ENCODE measurements at places on chromosomes 11 and 22.

- DNase-seq = no peak
Measured at GRCh38 chr11:71301858-71302533, 49.6 kb upstream of the SHANK2 start.

DNA sequence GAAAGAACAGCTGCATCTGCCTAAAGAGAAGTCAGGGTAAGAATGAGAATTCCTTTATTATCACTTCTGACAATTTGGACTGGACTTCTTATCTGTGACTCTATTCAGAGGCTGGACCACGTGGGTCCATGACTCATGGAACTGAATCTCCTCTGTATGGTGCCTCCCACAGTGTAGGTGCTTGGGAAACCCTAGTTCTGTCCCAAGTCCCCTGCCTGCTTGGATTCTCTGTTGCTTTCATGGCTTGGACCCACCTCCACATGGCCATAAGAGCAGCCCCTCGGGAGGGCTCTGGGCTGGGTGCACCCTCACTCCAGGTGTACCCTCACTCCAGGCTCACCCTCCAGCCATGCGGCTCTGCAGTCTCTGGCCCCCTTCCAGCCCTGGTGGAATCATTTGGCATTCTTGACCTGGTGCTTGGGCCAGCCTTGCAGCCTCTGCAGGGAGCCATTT lies 153.4 kb downstream of the CACNA1I start:
- no peak for DNase-seq

DNA sequence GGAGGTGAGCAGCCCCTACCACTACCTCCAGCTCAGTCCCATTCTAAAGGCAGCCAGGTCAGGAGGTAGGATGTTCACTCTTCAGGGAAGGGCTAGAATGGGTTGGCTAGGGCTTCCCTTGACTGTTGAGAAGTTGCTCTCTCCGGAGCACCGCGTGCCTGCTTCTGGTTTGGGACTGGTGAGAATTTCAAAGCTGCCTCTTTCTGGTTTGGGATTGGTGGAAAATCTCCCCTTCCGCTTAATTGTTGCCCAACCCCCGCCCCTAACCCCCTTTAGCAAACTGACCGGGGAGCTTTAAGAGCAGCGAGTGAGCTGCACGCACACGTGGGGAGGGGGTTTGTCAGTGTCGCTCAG lies 686 bp downstream of the USP2 start:
- no peak for DNase-seq

- no peak for DNase-seq
Measured at GRCh38 chr11:62883673-62884072, 3.0 kb downstream of the SLC3A2 start.

- DNase-seq = no peak
Measured at GRCh38 chr11:106523921-106524320, 446.5 kb downstream of the AASDHPPT start.

GRCh38 chr22:20957683-20958431 lies 9.2 kb upstream of the AIFM3 start:
- no peak for DNase-seq

GRCh38 chr11:108859510-108859909 lies 194.6 kb downstream of the DDX10 start:
- DNase-seq = no peak

GRCh38 chr11:27571154-27571810 lies 64.7 kb upstream of the LIN7C start:
- DNase-seq = no peak

DNA sequence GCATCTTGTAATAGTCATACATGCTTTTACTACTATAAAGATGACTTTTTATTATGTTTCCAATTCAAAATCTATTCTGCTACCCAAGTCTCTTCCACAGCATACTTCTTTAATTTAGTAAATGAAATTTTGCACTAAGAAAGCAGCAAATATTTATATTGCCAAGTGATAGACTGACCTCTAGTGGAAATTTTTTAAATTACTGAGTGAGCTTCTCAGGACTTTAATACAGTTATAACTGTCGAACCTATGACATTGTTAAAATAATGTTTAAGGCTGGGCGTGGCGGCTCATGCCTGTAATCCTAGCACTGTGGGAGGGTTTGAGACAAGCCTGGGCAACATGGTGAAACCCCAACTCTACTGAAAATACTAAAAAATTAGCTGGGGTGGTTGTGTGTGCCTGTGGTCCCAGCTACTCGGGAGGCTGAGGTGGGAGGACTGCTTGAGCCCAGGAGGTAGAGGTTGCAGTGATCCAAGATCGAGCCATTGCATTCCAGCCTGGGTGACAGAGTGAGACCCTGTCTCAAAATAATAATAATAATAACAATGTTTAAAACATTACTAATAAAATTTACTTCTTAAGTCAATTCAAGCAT lies 27.3 kb downstream of the STK33 start:
- no peak for DNase-seq

- DNase-seq = no peak
Measured at GRCh38 chr22:28397306-28397705, 282.3 kb downstream of the TTC28 start.

DNA sequence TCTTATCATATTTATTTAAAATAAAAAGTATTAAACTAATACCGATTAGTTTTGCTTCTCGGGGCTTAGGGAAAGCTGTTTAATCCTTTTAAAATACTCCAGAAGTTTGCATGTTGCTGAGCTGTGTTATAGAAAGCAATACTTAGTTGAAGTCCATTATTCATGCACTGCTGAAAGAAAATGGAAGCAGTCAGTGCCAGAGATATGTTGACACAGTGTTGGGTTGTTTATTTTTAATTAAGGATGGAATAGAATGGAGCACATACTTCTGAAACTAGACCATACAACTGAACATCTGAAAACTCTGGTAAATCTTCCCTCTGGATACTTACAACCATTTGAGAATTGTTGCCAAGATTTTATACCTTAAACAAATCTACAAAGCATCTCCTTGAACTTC lies 282.7 kb upstream of the CCDC179 start:
- DNase-seq = no peak

DNA sequence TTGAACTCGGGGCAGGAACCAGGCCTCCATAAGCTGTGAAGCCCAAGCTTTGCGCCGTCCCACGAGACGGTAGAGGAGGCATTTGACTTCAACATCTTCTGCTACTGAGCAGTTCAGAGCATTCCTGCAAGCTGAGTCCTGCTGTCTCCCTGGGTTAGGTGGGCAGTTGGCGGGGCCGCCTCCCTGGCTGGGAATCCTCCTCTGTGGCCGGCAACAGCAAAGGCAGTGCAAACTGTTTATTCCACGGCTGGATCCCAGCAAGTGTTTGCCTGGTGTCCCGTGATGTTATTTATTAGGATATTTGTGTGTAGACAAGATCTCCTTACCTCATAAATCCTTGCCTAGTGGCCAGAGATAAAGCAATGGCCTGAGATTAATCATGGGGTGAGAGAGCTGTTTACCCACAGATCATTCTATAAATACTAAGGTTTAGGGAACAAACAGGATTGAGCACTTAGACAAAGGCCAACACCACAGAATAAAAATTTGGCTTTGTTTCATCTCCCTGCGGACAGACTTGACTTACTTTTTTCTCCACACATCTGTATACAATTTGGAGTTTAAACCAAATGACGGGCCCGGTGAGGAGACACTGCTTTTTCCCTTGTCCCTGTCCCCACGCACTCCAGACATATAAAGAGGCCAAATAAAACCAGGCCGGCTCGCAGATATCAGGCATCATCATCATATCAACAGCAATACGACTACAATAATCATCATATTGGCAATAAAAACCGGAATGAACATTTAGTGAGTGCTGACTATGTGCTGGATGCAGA lies 63.4 kb downstream of the NAT10 start:
- no peak for DNase-seq

DNA sequence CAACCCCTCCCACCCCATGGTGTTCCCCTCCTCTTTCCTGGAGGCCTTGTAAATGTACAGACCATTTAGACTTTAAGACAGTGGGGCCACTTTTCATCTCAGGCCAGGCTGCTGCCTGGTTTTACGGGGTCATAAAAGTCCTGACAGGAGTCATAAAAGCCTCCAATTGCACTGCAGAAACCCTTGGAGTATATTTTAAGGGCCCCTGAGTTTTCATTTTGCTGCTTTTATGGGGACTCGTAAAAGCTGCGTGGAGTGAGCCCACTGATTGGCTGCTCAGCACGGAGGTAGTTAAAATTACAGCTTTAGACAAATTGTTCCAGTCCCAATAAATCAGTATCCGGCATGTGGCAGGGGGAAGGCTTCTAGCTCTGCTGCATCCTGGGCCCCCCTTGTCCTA lies 627.6 kb downstream of the NTM start:
- no peak for DNase-seq

DNA sequence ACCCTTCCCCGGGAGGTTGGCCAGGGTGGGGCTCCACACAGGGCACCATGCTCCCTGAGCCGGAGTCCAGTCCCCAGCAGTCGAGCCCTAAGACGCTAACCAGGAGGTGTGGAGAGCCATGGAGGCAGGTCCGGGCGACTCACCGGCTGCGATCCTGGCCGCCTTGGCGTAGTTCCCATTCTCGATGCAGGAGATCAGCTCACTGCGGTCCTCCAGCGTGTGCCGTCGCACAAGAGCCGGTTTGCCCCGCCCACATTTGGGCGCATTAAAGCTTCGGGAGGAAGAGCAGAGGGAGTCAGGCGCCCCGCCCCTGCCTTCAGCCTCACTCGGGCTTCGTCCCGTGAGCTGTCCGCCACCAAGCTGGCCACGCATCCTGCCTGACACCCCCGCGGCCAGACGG lies 50.8 kb downstream of the BRD1 start:
- no peak for DNase-seq

DNA sequence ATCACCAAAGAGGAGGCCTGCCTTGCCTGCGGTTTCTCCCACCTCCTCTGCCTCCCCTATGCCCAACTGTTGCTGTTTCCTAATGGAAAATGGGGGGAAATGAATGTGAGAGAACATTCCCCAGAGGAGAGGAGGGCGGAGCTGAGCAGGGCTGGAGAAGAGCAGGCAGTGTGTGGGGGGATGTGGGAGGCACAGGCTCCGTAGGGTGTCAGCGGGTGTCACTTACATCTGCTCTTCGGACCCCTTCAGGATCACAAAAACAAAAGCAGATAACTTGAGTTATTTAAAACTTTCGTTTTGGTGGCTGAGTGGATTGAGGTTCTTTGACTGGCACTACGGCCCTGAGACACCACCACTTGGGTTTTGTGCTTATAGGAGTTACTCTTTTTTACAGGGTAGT lies 93.8 kb downstream of the CEP164 start:
- no peak for DNase-seq

DNA sequence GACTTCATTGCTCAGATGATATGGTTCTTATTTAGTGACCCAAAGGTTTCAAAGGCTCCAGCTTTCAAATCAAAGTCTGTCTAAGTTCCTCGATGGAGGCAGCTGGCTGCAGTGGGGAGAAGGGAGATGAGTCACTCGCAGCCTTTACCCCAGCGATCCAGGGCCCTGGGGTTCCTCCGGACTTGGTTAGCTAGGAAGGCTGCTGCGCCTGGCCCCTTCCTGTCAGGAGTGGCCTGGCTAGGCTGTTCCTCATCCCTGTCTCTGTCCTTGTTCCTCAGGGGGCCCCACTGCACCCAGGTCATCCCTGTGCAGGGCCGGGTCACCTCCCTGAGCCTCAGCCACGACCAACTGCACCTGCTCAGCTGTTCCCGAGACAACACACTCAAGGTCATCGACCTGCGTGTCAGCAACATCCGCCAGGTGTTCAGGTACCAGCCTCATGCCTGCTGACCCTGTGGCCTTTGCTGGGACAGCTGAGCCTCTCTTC lies 13.9 kb downstream of the ATG16L2 start:
- DNase-seq = no peak

DNA sequence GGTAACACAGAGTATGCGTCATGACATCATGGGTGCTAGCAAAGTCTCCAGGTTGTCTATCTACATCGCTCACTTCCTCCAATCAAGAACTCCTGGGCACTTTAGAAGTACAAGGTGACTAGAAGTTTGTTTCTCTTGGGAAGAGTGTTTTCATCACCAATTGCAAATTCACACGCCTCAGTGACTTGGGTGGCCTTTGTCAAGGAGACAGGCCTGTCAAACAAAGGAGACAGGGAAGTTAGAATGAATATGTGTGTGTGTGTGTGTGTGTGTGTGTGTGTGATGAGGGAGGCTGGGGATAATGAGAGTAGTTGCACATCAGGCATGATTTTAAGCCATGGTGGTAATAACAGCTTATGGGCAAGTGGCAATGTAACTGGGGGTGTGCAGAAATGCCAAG lies 953.2 kb downstream of the OPCML start:
- no peak for DNase-seq

DNA sequence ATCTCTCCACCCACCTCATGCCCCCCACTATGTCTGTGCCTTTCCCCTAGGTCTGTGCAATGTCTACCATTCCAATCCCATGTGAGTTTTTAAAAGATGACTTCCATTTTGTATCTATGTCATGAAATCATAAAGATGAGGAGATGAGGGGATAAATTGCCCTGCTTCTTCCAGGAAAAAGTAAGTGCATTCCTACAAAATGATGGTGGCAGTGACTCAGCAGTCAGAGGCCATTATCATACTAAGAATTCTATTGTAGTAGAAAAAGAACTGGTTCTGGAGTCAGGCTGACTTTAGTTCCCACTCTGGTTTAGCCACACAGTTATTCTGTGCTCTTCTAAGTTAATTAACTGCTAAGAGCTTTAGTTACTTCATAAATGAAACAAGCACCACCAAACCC lies 89.6 kb upstream of the API5 start:
- no peak for DNase-seq

- DNase-seq = no peak
Measured at GRCh38 chr11:114061048-114061680, 1.7 kb downstream of the ZBTB16 start.

DNA sequence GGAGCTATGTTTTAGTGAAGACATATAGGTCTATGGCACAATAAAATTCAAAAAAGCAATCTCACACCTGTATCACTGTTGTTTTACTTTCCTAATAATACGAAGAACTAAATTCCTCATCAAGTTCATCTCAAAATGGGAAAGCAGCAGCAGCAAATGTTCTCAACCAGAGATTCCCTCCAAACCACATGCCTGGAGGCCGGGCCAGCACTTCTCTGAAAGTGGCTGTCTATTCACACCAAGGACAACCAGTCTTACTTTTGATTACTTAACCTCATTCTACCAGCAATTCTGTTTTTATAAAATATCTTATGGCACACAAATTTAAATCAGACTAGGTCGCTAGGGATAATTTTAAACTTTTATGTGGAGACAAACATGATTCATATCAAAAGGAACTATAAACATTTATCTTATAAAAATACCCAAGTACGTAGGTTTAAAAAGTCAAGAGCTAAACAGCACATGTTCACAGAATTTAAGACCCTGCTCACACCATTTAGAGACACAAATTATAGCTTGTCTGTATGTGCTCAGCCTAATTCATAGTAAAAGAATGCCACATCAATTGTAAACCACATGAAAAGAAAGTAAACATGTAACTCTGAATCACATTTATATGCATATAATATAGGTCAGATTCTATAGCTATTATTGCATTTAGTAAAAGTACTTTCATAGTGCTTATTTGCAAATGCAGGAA lies 46.1 kb downstream of the RRAS2 start:
- DNase-seq = no peak

Data from stimulated activated CD8-positive, alpha-beta memory T cell treated with anti-CD3 and anti-CD28 coated beads, Interleukin-2, amount 100 ng/mL, for 48 hours (primary cell).